ENCODE measurements at places on chromosomes 12 and 14. TPM values are rescaled to one million over a fixed set of nuclear protein-coding genes. Genes with fewer than 3 reads are reported as not detected.

GRCh38 chr12:14313379-14314138 is 51.9 kb upstream of the ATF7IP start:
- no peak overlapping the region for H3K27ac ChIP-seq
- H3K27me3 ChIP-seq: no peaks in the 10 kb centered on the region
- H3K4me3 ChIP-seq: no peak overlapping the region
- no peak for DNase-seq
- H3K36me3 ChIP-seq: no peaks in the 10 kb centered on the region

GRCh38 chr12:583251-583869 is 79.9 kb downstream of the NINJ2 start:
- no peaks in the 10 kb centered on the region for H3K27me3 ChIP-seq
- H3K4me1 ChIP-seq: peaks cover 13% of the 10 kb centered on the region
- no peak overlapping the region for H3K4me3 ChIP-seq
- peak overlapping the region; percentile 74 for H3K27ac ChIP-seq

DNA sequence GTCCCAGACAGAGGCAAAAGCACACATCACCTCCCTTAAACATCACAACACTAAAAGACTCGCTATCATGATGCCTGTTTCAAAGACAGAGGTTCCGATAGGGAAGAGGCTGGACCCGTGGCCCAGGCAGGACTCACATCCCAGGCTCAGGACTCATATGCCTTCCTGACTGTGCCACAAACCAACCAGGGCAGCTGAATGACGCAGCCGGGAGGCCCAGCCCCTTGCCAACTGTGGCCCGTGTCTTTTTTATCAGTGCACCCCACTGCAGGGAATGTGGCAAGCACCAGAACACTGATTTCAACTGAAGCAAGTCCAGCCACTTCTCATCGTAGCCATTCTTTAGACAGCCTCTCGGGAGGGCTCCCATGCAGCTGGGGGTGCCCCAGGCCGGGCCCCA is 132.3 kb downstream of the KSR2 start:
- H3K4me1 ChIP-seq: no peaks in the 10 kb centered on the region
- no peaks in the 10 kb centered on the region for H3K27me3 ChIP-seq
- DNase-seq: no peak
- H3K4me3 ChIP-seq: no peak overlapping the region
- H3K36me3 ChIP-seq: no peaks in the 10 kb centered on the region

- H3K27ac ChIP-seq: no peak overlapping the region
- H3K27me3 ChIP-seq: no peaks in the 10 kb centered on the region
- H3K4me1 ChIP-seq: peaks cover 67% of the 10 kb centered on the region
- H3K4me3 ChIP-seq: no peak overlapping the region
Observed at GRCh38 chr12:106112145-106112821, 26.5 kb downstream of the NUAK1 start.

DNA sequence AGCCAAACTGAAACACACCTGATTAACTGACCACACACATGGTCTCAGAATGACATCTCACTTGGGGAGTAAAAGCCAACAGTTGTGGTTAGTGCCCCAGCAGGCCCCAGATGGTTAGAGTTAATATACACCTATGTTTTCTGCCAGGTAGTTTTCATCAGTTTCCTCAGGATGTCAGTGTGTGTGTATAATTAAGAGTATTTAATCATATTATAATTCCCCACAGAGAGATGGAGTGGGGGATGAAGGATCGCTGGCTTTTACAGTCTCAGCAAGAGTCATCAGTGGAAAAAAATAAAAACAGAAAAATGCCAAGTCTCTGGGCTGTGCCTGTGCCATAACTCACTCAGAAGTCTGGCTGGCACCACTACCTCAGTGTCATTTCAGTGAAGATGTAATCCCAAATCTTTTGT is 412.5 kb downstream of the ZFP36L1 start:
- DNase-seq: no peak
- H3K36me3 ChIP-seq: no peaks in the 10 kb centered on the region
- H3K4me3 ChIP-seq: no peak overlapping the region
- peak overlapping the region; percentile 41 for H3K27ac ChIP-seq
- peaks cover 15% of the 10 kb centered on the region for H3K4me1 ChIP-seq
- no peaks in the 10 kb centered on the region for H3K27me3 ChIP-seq

DNA sequence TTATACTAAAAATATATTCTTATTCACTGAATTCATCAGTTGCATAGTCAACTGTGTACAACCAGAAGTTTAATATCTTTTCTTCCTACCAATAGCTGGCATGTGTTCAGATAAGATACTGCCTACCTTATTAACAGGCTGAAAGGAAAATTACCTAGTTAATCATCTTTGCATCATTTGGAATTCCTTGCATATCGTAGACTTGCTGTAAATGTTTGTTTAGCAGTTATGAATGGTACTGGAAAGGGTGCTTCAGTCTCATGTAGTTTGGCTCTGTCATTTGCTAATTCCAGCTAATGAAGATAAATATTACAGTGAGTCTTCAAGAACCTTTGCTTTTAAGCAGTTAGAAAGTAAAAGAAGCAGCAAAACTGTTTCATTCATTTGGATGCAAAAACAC is 84.4 kb downstream of the PPHLN1 start:
- no peaks in the 10 kb centered on the region for H3K36me3 ChIP-seq
- H3K27ac ChIP-seq: no peak overlapping the region
- H3K27me3 ChIP-seq: no peaks in the 10 kb centered on the region
- H3K4me3 ChIP-seq: no peak overlapping the region

DNA sequence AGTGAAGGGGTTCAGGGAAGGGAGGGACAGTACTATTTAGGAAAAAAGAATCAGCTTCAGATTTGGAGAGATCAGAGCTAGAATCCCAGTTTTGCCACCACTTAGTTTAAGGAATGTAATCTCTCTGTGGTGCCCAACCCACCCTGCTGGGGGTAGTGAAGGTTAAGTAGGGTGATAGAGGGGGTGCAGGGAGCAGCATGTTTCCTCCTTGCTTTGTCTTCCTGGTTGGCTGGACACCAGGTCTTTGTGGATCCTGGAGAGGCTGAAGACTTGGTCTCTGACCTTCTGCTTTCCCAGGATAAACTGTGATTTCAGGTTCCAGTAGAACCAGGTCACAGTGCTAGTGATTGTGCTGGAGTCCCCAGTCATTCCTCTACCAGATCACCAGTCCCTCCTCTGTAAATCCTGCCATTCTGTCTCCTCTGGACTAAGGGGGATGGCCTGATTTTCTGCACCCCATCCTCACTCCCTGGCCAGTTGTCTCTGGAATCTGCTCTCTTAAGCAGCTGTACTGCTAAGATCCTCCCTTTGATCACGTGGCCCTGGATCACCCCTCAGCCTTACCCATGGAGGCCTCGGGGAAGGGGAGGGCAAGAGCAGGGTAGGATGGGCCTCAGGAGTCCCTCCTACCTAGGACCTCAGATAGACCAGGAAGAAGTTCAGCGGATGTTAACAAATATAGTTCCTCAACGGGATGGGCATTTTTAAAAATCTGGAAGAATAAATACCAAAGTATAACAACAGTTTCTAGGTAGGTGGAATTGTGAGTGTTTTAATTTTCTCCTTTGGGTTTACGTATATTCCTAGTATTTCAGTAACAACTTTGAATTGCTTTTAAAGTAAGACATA is 3.1 kb downstream of the MAP3K12 start:
- DNase-seq: peak; percentile 89
- H3K27me3 ChIP-seq: no peaks in the 10 kb centered on the region
- H3K27ac ChIP-seq: peak overlapping the region; percentile 59

GRCh38 chr12:110123919-110124268 is 263 bp upstream of the IFT81 start:
- H3K4me3 ChIP-seq: no peak overlapping the region
- no peak for DNase-seq
- H3K4me1 ChIP-seq: peaks cover 3% of the 10 kb centered on the region
- no peaks in the 10 kb centered on the region for H3K27me3 ChIP-seq

DNA sequence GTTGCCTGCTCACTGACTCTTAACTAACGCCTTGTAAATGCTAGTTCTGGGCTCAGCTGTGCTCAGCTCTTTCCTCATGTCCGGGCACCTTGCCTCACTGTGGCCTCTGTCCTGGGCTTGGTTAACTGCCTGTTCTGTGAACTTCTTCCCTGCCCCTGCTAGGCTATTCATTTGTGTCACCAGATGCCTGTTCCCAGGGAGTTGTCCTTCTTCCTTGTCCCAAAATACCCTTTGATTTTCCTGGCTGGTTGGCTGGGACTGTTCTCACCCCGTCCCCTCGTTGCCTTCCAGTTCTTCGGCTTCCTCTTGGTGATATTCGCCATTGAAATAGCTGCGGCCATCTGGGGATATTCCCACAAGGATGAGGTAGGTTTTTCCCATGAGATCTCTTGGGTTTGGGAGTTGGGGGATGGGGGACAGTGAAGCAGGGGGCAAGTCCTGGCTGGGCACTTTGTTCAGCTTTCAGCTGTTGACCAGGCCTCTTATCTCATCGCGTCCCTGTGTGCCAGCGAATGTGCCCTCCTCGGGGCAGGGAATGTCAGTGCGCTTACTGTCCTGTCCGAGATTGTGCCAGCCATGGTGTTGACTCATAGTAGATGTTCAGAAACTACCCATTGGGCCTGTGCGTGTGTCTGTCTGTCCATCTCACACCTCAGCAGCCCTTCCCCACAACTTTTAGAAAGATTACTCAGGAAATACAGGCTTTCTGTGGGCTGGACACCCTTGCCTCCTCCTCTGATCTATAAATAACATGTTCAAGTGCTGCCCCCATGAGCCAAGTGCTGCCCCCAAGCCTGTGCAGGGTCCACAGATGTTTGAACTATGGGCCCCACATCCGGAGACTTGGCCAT is 33.1 kb downstream of the CD9 start:
- peak overlapping the region; percentile 64 for H3K27ac ChIP-seq
- H3K27me3 ChIP-seq: no peaks in the 10 kb centered on the region
- H3K36me3 ChIP-seq: no peaks in the 10 kb centered on the region
- DNase-seq: no peak
- no peak overlapping the region for H3K4me3 ChIP-seq
- H3K4me1 ChIP-seq: peaks cover 57% of the 10 kb centered on the region

DNA sequence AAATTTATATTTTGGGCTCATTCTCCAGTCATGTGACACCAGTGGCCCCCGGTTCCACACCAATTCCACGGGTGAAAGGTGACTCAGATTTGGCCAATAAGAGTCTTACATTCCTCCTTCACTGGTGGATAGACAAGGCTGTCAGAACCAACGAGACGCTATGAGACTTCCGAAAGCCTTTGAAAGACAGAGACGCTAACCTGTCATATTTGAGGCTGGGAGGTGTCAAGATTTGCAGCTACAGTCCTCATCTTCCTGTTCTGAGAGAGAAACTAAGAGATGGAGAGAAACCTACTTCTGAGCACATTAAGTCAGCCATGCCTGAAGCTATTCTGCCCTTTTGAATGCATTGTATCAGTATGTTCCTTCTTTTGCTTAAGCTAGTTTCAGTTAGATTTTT is 171.2 kb downstream of the FLRT2 start:
- H3K27ac ChIP-seq: no peak overlapping the region
- H3K4me3 ChIP-seq: no peak overlapping the region
- no peak for DNase-seq
- no peaks in the 10 kb centered on the region for H3K27me3 ChIP-seq
- H3K36me3 ChIP-seq: no peaks in the 10 kb centered on the region

- no peaks in the 10 kb centered on the region for H3K36me3 ChIP-seq
- DNase-seq: no peak
- H3K4me1 ChIP-seq: no peaks in the 10 kb centered on the region
- H3K27me3 ChIP-seq: no peaks in the 10 kb centered on the region
- no peak overlapping the region for H3K4me3 ChIP-seq
Observed at GRCh38 chr12:69910694-69911093, 85.7 kb downstream of the MYRFL start.

- H3K4me3 ChIP-seq: no peak overlapping the region
- no peaks in the 10 kb centered on the region for H3K27me3 ChIP-seq
- H3K4me1 ChIP-seq: no peaks in the 10 kb centered on the region
Observed at GRCh38 chr12:11183011-11183410, 3.7 kb downstream of the TAS2R42 start.

DNA sequence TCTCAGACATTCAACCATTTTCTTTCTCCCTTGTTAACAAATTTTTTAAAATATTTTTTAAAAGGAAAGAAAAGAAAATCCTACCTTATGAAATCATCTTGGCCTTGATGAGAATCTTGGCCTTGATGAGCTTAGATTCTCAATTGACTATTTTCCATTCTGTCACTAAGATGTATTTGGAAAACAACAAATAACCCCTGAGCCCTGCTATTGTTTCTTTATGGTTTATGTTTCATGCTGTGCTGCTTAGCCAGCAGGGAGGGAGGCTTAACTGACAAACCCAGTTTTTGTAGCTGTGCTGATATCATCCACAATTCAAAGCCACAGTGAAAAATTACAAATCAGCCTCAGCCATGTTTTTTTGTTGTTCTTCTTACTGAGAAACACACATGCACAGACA is 404.1 kb downstream of the RAD51B start:
- no peak overlapping the region for H3K27ac ChIP-seq
- H3K4me1 ChIP-seq: no peaks in the 10 kb centered on the region
- H3K4me3 ChIP-seq: no peak overlapping the region
- no peaks in the 10 kb centered on the region for H3K27me3 ChIP-seq

GRCh38 chr14:22819151-22819988 is 4.1 kb upstream of the SLC7A7 start:
- H3K27ac ChIP-seq: peak overlapping the region; percentile 99
- peaks cover 63% of the 10 kb centered on the region for H3K4me1 ChIP-seq
- H3K4me3 ChIP-seq: no peak overlapping the region
- peak; percentile 79 for DNase-seq
- H3K27me3 ChIP-seq: no peaks in the 10 kb centered on the region
- H3K36me3 ChIP-seq: no peaks in the 10 kb centered on the region

GRCh38 chr14:92398888-92399636 is 76.1 kb downstream of the SLC24A4 start:
- H3K27me3 ChIP-seq: peaks cover 18% of the 10 kb centered on the region
- H3K27ac ChIP-seq: no peak overlapping the region
- no peaks in the 10 kb centered on the region for H3K4me1 ChIP-seq
- no peaks in the 10 kb centered on the region for H3K36me3 ChIP-seq

AMHR2 gene
- 13.9 TPM for total RNA-seq

INHBC gene
- 1.8 TPM for total RNA-seq

CEP170B gene
- 20.3 TPM for total RNA-seq

CHFR gene
- 33.4 TPM for total RNA-seq

ANO2 gene
- total RNA-seq: 0.44 TPM

LBHD2 gene
- total RNA-seq: not detected

OR6C2 gene
- total RNA-seq: not detected
